ENCODE measurements at places on chromosomes 1 and 21. TPM values are rescaled to one million over a fixed set of nuclear protein-coding genes. Genes with fewer than 3 reads are reported as not detected.

Gene SLC25A33
- total RNA-seq: 9.5 TPM

Gene CFAP126
- not detected for total RNA-seq

Gene CFHR2
- total RNA-seq: not detected

Gene CD1E
- not detected for total RNA-seq
